ENCODE measurements at places on chromosomes 11 and 22.

DNA sequence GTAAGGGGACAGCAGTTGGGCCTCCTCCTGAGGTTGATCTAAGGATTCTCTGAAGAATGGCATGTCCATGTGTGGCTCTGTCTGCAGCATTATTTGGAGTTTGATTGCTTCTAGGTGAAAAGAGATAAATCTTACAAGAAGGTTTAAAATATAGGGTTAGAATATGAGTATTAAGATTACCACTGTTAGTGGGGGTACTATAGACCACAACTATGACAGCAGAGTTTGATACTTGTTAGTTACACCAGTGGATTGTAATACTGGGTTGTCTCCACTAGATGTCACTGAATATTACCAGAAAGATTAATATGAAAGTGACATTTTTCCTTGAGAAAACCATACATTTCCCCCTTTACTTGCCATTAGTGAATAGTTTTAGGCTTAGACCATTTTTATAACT lies 47.9 kb downstream of the ZNF280B start:
- DNase-seq, result no peak

DNA sequence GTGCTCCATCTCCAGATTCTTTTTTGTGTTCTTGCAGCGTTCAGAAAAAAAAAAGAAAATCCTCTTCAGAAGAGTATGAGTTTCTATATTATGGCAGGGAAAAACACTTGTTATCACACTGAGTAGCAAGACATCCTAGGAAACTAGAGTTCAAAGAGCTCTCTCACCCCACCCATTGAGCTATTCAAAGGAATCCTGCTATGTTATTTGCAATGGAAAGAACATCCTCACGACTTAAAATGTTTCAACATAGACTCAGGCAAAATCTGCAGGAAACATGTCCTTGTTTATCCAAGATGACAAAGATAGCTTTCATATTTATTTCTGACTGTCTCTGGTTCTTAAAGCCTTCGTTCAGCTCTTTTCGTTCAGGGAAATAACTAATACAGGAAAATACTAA lies 331.6 kb upstream of the ANO5 start:
- DNase-seq, result no peak

DNA sequence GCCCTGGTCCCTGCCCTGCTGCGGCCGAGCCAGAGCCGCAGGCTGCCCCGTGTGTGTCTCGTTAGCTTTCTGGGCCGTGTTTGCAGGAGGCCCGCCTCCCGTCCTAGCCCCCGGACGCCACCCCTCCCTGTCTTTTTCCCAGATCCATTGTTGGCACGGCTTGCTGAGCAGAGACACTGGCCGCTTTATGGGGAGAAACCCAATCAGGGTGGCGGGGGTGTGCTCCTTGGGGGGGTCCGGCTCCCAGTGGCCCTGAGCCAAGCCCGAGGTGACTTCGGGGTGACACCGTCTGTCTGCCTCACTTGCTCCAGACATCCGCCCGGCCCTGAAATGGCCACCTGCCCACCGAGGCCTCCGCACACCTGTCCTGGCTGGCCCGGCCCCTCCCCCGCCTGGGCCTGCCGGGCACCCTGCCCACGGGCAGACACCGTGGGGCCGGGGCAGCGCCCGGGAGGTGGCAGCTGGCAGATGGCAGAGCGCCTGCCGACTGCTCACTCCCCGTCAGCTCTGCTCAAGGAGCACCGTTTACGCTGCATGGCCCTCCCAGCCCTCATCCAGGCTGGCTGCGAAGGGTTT lies 43.1 kb upstream of the PPARA start:
- no peak for DNase-seq

DNA sequence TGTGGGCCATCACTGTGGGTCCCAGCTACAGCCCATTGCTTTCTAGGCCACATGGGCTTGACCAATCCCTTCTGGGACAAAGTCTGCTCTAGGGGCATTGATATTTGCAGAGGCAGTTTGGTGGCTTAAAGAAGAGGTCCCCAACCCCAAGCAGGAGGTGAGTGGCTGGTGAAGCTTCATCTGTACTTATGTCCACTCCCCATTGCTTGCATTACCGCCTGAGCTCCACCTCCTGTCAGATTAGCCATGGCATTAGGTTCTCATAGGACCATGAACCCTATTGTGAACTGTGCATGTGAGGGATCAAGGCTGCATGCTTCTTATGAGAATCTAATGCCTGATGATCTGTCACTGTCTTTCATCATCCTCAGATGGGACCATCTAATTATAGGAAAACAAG lies 54.4 kb upstream of the CADM1 start:
- DNase-seq, result no peak

- no peak for DNase-seq
Observed at GRCh38 chr22:47123827-47124442, 361.5 kb downstream of the TBC1D22A start.

- no peak for DNase-seq
Observed at GRCh38 chr11:62450543-62451240, 31.9 kb downstream of the SCGB1A1 start.

DNA sequence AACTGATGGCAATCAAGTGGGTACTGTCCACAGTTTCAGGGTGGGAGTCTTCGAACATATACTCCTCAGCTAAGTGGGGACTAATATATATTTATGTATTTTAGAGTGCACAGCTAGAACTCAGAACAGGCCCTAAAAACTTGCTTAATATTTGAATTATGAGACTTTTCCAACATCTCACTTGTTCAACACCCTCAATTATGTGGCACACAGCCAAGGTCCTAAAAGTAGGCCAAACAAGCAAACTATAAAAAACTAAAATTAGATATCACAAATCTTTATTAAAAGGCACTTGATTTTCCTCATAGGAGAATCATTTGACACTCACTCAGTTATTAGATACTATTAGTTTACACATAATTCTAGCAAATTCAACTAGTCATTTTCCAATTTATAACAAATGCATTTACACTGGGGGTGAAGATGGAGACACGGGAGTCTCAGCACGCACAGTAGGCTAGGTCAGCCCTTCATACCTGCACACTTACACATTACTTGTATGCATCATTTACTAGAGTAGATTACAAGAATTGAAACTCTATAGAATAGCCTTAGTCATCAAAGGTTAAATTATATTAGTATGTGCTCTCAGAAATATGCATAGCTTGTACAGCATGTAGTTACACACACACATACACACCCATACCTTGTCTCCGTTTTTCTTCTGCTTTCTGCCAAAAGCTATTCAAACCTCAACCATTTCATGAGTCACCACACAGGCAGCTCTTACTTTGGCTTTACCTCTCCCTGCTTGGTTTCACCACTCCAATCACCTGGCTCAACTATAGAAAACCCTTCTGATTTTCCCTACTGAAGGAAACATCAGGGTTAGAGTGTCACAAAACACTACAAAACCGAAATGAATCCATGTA lies 171.5 kb downstream of the SBF2 start:
- no peak for DNase-seq

DNA sequence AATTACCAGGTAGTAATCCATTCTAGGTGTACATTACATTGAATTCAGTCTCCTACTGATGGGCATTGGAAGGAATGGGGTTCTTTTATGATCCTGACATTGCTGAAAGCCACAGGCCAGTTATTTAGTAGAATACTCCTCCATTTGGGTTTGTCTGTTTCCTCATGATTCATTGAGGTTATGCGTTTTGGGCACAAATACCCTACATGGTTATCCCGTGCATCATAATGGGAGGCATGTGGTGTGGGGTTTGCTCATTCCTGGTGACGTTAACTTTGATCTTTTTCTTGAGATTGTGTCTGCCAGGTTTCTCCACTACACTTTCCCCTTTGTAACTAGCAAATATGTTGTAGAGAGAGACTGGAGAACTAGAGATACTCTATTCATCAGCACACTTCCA lies 5.5 kb downstream of the FOLR3 start:
- DNase-seq, result peak; percentile 46

- no peak for DNase-seq
Observed at GRCh38 chr11:57626895-57627294, 22.8 kb downstream of the YPEL4 start.

DNA sequence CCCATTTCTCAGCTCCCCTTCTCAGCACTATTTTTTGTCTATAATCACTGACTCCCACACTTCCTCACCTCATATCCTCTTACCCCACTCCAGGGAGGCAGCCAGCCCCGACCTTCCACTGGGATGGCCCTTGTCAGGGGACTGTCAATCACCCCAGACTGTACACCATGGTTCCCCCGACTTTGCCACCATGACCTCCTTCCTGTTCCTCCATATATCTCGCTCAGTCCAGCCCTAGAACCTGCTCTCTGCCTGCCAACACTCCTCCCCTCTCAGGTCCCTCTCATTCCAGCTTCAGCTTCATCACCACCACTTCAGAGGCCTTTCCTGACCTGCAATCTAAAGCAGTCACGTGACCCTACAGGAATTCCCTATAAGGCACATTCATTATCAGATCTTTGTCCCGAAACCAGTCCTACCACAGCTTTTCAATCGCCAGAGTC lies 16.5 kb downstream of the PRPF19 start:
- peak; percentile 18 for DNase-seq

DNA sequence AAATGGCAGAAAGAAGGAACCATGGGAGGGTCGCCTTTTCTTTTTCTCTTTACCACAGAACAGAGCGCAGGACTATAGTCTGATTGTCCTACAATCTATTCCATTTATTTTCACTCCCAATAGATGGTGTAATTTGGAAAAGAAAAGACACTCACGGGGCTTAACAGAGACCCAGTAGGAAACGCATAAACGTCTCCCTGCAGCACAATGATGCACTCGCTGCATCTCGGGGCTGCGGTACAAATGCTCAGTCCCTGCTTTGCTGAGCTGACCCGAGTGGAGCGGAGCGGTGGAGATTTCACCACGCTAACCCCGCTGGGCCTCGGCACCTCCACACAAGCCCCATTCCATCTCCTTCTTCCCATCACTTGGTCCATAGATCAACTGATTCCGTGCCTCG lies 1.5 kb downstream of the FEZ1 start:
- no peak for DNase-seq

DNA sequence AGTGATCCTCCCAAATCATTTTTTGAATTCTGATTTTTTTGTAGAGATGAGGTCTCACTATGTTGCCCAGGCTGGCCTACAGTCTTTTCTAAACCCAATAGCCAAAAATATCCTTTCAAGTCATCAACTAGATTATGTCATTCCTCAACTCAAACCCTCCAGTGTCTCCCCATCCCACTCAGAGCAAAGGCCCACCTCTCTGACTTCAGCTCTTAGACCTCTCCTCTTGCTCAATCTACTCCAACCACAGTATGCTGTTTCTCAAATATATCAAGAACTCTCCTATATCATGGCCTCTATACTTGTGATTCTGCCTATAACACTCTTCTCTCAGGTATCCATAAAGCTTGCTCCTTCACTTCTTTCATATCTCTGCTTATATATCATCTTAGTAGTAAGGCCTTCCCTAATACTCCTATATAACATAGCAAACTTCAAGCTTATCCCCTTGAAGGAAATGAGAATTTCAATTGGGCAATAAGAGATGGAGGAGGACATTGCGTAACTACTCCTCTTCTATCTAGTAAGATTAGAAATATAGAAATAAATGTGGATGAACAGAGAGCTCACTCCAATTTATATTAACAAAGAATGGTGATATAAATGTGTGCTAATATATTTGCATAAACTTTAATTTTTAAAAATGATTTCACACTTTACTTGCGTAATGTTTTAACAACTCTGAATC lies 24.5 kb downstream of the DLG2 start:
- DNase-seq, result no peak

- DNase-seq, result no peak
Observed at GRCh38 chr11:15841931-15842740, 514.2 kb downstream of the SOX6 start.

GRCh38 chr11:135075740-135076139 lies 663.7 kb upstream of the B3GAT1 start:
- peak; percentile 88 for DNase-seq

DNA sequence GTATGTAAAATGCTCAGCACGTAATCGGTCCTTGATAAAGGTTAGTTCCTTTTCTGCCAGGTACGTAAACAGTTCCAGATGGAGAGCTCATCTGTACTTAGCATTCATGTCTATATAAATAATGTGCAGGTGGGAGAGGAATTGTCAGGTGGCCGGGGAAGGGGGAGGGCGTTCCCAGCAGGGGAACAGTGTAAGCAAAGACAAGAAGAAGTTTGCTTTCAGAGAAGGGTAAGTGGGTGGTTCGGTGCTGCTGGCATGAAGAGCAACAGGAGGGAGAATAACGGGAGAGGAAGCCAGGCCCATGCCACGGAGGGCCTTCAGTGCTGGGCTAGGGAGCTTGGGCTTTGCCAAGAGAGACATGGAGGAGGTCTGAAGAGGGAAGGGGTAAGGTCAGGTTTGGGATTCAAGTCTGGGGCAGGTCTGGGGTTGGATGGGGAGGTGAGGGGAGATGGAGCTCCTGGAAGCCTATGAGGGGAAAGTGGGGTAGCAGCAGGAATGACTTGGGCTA lies 11.4 kb upstream of the WNT11 start:
- DNase-seq, result no peak

GRCh38 chr11:121106812-121107211 lies 5.8 kb downstream of the TECTA start:
- DNase-seq, result no peak

GRCh38 chr11:126628790-126629621 lies 273.5 kb downstream of the ST3GAL4 start:
- DNase-seq, result no peak

DNA sequence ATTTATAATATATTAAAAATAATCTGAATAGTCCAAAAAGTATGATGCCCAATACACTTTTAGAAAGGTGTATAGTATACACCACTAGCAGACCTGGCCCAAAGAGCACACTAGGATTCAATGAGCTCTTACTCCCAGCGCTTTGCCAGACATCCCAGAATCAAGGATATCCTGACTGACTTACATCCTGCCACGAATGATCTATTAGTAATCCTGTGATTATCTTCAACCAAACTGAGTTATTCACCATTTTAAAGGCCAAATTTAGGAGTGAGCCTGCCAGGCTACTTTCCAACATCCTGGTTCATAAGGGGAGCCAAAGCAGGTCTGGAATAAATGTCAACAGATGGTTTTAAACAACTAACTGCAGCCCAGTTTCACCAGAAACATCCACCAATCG lies 60.8 kb upstream of the FAM181B start:
- no peak for DNase-seq

GRCh38 chr11:24240496-24241175 lies 256.2 kb upstream of the LUZP2 start:
- no peak for DNase-seq

GRCh38 chr11:82315093-82315492 lies 418.6 kb downstream of the FAM181B start:
- no peak for DNase-seq

DNA sequence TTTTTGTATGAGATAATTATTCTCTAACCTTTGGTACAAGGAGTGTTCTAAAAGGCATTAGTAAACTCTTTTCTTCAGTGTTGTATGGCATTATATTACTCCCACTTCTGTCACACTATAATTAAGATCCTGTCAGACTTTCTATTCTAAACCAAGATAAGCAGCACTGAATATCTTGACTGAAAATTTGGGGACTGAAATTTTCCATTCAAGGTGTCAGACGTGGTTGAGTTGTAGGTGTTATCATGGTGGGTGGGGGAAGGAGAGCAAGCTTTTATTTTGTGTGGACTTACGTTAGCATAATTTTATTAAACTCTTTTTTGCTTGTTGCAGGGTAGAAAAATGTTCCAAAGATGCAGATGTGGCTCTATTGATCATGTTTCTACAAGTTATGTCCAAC lies 22.9 kb downstream of the MUC15 start:
- DNase-seq, result no peak

- DNase-seq, result peak; percentile 39
Observed at GRCh38 chr11:67006029-67006884, 16.7 kb upstream of the SYT12 start.

- DNase-seq, result no peak
Observed at GRCh38 chr11:120908461-120909181, 115.3 kb upstream of the TBCEL start.

GRCh38 chr22:35868938-35869337 lies 151.3 kb downstream of the APOL5 start:
- DNase-seq, result no peak
